Transverse colon (tissue), 4 donors: ENCODE measurements at places on chromosomes 13 and 19. TPM values are rescaled to one million over a fixed set of nuclear protein-coding genes. Genes with fewer than 3 reads are reported as not detected.

ETV2 gene
- total RNA-seq: 3.5 TPM

LRP3 gene
- 12.5 TPM for total RNA-seq

RFPL4A gene
- not detected for total RNA-seq

- no peak for DNase-seq
Measured at GRCh38 chr13:24185591-24186232, 25.2 kb downstream of the SPATA13 start.

DNA sequence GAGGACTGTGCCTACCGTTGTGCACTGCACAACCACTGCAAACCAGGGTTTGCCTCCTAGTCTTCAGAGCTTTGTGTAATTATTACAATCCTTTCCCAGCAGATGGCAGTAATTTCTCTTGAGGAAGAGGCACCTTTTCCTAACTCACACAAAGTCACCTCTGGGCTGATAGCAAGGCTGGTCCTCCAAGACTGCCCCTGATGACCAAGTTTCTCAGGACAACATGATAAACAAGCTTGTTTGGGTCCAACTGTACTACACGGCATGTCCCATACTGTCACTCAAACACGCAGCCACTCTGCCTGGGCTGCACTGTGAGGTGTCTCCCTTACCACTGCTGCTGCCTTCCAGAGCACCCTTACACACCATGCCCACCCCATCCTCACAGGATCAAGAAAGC is 39.3 kb downstream of the RFXAP start:
- no peak for DNase-seq

GRCh38 chr13:99656844-99657381 is 155.6 kb downstream of the TM9SF2 start:
- no peak for DNase-seq

GRCh38 chr13:77430377-77430951 is 103.6 kb upstream of the MYCBP2 start:
- DNase-seq: no peak

DNA sequence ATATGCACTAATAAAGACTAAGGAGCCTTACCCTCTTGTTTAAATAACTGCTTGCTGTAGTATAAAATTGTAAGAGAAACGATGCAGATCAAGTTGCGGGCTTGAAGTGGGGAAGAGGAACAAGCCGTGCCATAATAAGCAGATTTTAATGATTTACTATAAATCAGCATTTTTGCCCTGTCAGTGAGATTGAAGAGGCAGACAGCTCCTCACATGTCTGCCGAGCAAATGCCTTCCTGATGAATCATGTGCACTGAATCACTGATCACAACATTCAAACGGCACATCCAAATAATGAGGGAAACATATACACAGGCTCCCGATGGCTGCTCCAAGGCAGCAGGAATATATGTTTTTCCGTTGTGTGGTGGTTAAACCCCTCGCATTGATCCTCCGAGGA is 282.9 kb downstream of the TSHZ3 start:
- DNase-seq: no peak

DNA sequence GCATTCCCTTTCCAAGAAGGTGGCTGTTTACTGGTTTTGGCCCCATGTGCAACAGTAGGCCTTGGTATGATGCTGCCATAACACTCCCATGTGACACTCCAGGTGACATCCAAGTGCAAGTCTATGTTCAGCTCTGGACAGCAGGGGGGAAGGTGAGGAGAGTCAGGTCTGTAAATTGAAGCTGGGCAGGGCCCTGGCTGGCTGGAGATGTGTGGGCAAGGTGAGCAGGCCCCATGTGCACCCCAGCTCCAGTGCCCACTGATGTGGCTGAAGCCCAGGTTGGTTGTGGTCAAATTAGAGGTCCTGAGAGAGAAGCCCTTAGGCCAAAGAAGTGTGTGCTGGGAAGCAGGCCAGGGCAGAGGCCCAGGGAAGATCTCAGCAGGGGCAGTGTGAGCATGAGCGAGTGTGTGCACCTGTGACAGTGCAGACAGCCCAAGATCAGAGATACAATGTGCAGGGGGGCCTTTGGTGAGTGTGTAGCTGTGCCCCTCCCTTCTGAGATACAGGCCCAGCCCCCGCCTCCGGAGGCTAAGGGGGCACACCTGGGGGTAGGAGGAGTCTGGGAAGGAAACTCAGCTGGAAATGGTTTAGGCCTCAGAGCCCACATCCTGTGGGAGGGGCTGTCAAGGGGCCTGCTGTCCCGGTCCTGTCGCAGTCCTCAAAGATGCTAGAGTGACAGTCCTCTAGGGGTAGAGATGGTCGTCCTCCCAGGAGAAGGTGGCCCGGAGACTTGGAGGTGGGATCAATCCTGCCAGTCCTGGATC is 18.6 kb downstream of the DEDD2 start:
- DNase-seq: peak; percentile 72

DNA sequence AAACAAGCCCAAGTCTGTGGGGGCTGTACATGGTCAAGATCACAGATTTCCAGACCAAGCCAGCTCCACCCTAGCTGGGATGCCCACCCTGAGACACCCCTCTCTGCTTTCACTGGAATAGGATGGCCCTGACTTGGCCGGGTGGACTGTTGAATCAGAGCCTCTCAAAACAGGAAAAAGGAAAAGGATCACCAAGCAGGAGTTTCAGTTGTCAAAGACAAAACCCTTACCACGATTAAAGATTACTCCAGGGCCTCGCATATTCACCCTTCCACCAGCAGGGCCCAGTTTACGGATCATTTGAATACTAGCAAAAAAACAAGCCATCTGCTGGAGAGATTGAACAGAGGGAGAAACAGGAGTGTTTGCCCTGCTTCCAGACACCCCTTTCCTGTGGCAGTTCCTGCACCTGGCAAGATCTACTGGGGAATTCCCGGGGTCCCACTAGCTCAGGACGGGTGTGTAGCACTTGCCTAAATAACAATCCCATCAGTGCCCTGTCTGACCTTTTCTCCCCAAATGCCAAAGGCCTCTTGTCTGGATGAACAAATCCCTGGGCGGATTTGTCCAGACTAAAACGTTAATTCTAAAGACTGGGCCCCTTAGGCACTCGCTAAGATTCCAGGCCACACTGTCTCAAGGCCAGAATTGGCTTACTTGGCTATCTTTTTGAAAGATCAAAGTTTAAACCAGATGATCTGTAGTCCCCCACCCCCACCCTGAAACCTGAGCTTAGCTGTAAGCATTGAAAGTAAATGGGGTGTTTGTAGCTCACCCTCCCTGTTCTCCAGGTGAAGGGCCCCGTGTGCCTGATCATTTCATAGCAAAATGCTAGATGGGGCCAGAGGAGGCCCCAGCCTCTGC is 38.4 kb downstream of the ACTN4 start:
- DNase-seq: no peak

- no peak for DNase-seq
Measured at GRCh38 chr13:39494006-39494405, 109.0 kb downstream of the LHFPL6 start.
